ENCODE measurements at places on chromosomes 5 and 9. TPM values are rescaled to one million over a fixed set of nuclear protein-coding genes. Genes with fewer than 3 reads are reported as not detected.

The GABRP gene
- not detected for polyA plus RNA-seq

The MUSK gene
- polyA plus RNA-seq = not detected

The ZNF366 gene
- not detected for polyA plus RNA-seq

The PRDM9 gene
- polyA plus RNA-seq = not detected

The SLC6A3 gene
- polyA plus RNA-seq = not detected

The C9orf153 gene
- not detected for polyA plus RNA-seq

The HCN1 gene
- not detected for polyA plus RNA-seq

The CDH10 gene
- not detected for polyA plus RNA-seq

The LCN10 gene
- 0.22 TPM for polyA plus RNA-seq

The HMHB1 gene
- not detected for polyA plus RNA-seq

The SLC24A2 gene
- not detected for polyA plus RNA-seq

The PCDHGA7 gene
- not detected for polyA plus RNA-seq

The FAM193B gene
- 1.9 TPM for polyA plus RNA-seq

The CYFIP2 gene
- 516 TPM for polyA plus RNA-seq

The HARS2 gene
- 26.5 TPM for polyA plus RNA-seq

The C9orf50 gene
- not detected for polyA plus RNA-seq

The FBLL1 gene
- polyA plus RNA-seq = not detected

The INSL6 gene
- not detected for polyA plus RNA-seq

The PCDHGB2 gene
- not detected for polyA plus RNA-seq

The CENPK gene
- 6.7 TPM for polyA plus RNA-seq

The FCN2 gene
- not detected for polyA plus RNA-seq

The GDNF gene
- polyA plus RNA-seq = not detected

The PROB1 gene
- polyA plus RNA-seq = 0.23 TPM

The MAP1B gene
- 0.13 TPM for polyA plus RNA-seq

The PCDHGA4 gene
- not detected for polyA plus RNA-seq

The SLC25A2 gene
- not detected for polyA plus RNA-seq

The GMCL2 gene
- not detected for polyA plus RNA-seq

The BRD3 gene
- 20.2 TPM for polyA plus RNA-seq

The C5orf58 gene
- polyA plus RNA-seq = 2.4 TPM

The MTX3 gene
- 2.7 TPM for polyA plus RNA-seq

The PCDHA1 gene
- not detected for polyA plus RNA-seq

The SPATA24 gene
- polyA plus RNA-seq = 4.2 TPM

The DNAH5 gene
- polyA plus RNA-seq = not detected

The TNC gene
- polyA plus RNA-seq = not detected

The MAST4 gene
- 9.2 TPM for polyA plus RNA-seq

The SPATA31E1 gene
- polyA plus RNA-seq = not detected

The CFAP90 gene
- not detected for polyA plus RNA-seq

The SLC1A1 gene
- polyA plus RNA-seq = not detected

The NIPAL4 gene
- polyA plus RNA-seq = not detected

The ECM2 gene
- not detected for polyA plus RNA-seq

The ADAMTS13 gene
- polyA plus RNA-seq = not detected

The NIM1K gene
- 0.24 TPM for polyA plus RNA-seq

The VCAN gene
- not detected for polyA plus RNA-seq

The ZCCHC7 gene
- polyA plus RNA-seq = 30.1 TPM

Data from CD4-positive, alpha-beta memory T cell (primary cell).